Body of pancreas (tissue), 4 donors: ENCODE measurements at places on chromosomes 7 and 10. TPM values are rescaled to one million over a fixed set of nuclear protein-coding genes. Genes with fewer than 3 reads are reported as not detected.

DNA sequence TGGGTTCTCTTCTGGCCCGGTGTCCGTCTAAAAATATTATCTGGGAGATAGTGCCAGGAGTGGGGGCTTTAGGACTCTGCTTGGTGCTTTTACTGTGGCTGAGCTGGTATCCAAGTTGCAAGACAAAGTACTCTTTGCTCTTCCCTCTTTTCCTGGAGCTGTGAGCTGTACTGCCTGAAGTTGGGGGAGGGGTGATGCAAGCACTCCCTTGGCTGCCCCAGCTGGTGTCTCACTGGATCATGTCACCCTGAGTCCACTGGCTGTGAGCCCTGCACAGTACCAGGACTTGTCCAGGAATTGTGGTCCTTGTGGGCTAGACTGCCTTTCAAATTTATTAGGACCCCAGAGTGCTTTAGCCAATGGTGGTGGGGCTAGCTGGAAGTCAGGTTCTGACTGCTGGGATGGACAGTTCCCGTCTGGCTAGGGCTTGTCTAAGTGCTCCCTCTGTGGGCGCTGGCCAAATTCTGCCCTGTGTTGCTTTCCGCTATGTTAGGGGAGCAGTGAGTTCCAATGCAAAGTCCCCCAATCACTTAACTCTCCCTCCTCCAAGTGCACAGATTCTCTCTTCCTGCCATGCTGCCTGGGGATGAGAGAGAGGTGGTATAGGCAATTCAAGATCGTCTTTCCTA is 13.1 kb downstream of the CC2D2B start:
- no peak for DNase-seq

GRCh38 chr10:132606536-132607316 is 69.1 kb downstream of the INPP5A start:
- peak; percentile 40 for DNase-seq

- DNase-seq: no peak
These were observed 6.1 kb downstream of the RBM20 start for GRCh38 chr10:110650265-110650668.

DNA sequence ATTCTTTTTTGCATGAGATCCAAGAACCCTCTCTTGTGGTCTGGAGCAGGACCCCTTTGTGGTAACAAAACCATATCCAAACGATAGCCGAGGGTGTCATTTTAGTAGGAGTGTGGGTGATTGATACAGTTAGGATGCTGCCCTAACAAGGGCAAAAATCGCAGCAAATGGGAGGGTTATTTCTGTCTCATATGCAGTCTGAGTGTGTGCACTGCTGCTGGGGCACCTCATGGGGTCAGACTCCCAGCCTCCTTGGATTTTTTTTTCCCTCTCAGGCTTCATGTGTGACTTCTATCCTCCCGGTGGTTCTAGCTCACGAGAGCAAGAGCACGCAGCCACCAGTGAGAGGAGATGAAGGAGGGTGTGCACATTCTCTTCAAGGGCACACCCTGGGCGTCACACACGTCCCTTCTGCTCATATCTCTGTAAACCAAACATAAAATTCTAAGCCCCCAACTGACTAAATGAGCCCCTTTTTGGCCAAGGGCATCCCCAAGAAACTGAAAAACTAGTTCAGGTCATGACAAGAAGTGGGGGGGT is 28.6 kb upstream of the IL15RA start:
- DNase-seq: no peak

DNA sequence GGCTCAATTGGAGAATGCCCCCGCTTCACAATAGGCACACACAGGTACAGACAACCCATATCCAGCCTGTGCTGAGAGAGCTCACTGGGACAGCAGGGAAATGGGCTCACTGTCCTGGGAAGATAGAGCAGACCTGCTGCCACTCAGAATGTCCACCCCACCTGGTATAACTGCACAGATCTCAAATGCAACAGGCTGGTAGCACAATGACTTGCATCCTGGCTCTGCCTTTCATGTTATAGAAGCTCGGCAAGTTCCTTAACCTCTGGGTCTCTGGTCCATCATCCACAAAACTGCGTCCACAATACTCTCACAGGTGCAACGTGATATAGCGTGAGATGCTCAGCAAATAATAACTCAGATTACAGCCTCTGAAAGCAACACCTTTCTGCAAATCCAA is 295.4 kb downstream of the GRID1 start:
- DNase-seq: no peak

DNA sequence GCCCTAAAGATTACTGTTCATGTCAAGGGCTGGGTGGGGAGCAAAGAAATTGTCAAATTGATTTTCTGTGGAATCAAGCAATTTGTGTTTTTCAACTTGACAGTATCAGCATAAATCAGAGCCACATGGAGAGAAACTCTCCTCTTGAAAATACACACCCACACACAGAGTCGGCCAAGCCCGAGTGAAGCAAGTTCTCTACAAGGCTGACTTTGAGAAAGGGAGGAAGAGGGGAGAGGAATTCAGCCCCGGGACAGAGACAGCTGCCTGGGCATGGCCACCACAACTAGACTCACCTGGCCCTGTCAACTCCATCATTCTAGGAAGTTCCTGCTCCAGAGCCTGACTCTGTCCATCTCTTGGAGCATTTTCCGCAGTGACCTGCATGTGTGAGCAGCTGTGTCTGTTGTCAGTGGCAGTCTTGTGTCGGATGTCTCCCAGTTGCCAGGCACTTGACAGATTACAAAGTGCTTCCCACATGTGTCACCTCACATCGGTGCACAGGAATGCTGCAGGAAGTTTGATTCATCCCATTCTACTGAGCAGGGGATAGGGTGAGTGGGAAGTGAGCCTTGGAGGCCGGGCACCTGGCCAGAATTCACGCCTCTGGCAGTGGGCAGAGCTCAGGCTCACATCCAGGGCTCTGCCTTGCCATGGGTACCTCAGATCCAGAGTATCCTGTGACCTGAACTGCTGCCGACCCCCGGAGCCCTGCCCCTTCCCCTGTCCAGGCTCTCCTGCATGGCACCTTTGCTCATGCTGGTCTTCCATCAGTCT is 37.9 kb downstream of the ADAM12 start:
- peak; percentile 8 for DNase-seq

GRCh38 chr7:50594136-50594535 is 28.9 kb upstream of the DDC start:
- DNase-seq: no peak

DNA sequence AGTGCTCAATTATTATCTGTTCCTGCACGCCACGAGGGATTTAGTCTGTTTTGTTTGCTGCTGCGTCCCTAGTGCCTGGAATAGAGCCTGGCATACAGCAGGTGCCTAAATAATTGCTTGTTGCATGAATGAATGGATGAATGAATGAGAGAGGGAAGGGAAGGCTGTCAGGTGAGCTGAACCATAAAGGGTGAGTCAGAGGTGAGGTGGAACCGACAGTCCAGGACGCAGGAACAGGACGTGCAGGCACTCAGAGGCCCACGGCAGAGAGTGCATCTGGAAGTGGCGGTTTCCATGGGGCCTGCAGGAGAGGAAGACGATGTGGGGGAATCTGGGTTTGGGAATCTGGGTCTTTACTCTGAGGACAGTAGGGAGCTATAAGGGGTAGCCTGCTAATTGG is 17.7 kb upstream of the PPIF start:
- no peak for DNase-seq

- DNase-seq: no peak
These were observed 50.3 kb upstream of the GSAP start for GRCh38 chr7:77466450-77466849.

GRCh38 chr10:30383356-30383755 is 34.3 kb upstream of the MTPAP start:
- DNase-seq: no peak

- DNase-seq: no peak
These were observed 9.1 kb downstream of the UNCX start for GRCh38 chr7:1241603-1242255.

Gene MRPS16
- total RNA-seq: 24.7 TPM

Gene CASP7
- 23.1 TPM for total RNA-seq

Gene PARD3
- 36.1 TPM for total RNA-seq

Gene OR2A42
- not detected for total RNA-seq
